Activated effector memory CD4-positive, alpha-beta T cell treated with Interleukin-2 at 50 U/mL for 16 hours (primary cell): ENCODE measurements at places on chromosomes 2 and 18.
A peak's percentile ranks its signal among the peaks of the same experiment; 100 is the strongest.

GRCh38 chr18:14919666-14920065 is 171.7 kb downstream of the ANKRD30B start:
- DNase-seq: no peak

DNA sequence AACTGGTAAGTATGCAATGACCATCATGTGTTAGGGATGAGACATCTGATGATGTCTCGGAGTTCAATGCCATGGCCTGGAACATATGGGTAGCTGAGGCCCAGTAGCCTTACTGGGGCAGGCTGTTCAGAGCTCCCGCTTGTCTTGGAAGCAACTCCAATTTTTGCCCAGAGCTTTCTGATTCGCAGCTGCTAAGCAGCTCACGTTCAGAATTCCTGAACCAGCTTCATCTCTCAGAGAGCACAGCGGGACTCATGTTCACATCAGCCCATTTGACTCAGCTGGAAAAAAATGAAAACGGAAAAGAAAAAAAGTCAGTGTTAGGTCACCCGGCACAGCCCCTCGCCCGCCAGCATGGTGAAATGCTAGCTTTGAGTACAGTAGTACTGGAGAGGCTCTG is 16.8 kb upstream of the LRATD1 start:
- DNase-seq: no peak

DNA sequence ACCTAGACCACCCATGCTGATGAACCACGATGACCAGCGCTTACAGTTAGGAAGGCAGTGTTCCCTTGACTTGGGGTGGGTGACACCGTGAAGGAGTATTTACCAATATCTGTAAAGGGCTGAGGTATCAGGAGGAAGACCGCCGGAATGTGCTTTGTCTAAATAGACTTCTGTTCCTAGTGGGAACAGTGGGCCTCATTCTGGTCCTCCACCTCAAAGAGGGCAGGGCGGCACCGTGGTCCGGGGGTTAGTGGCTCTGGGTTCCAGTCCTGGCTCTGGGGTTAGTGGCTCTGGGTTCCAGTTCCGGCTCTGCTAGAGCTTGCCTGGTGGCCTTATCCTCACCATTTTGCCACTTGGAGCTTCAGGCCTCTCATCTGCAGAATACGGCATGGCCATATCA is 91.6 kb upstream of the SMAD2 start:
- DNase-seq: no peak

DNA sequence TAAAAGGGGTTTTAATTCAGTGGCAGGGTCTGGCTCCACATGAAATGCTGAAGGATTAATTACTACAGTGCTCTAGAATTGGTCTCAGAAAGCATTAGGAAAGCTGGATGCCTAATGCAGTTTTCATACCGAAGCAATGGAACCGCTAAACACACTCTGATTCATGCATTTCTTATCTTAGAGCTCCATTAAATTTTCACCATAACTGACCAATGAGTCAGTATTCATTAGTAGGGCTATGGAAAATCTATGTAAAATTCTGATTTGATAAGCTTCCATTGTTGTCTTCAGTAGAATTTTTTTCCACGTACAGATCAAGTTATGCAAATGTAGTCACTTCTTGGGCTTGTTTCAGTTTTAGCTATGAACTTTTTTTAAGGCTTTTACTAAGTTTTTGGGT is 359.9 kb downstream of the ARHGAP15 start:
- no peak for DNase-seq

DNA sequence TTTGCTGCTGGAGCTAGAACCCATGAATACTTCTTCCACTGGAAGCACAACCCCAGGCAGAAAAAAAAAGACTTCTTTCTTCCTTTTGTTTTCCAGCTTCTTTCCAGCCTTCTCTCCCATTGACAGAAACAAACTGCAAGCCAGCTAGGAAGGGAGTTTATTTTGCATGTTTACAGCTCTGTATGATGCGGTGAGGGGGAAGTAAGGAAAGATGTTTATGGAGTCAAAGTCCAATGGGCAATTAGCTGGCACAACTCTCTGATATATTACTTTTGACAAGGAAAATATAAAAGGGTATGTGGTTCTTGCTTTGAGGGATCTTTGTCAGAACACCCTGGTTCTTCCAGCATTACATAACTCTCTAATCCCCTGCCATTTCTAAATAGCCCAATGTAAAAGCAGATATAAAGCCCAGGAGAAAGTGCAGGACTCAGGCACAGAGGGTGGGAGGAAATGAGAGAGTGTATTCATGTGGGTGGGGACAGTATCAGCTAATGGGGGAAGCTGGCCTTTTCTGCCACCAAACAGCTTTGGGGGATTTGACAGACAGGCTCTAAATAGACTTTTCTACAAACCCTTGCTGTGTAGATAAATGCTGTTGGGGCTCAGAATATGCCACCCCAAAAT is 9.3 kb upstream of the NMS start:
- no peak for DNase-seq

DNA sequence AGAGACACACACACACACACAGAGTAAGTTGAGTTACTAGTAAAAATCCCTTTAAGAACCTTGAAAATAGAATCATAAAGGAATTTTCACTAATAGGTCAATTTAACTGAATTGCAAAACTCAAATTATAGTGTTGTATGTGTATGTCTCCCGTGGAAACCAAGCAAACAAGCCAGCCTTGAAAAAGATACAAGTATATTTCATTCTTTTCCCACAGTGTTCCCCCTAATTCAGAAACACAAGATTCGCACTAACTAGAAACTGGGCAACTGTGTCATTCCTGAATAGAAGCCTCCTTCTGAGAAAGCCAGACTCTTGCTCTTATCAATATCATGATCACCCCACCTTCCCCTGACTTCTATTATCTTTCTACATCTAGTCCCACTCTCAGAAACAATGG is 229.5 kb downstream of the PIEZO2 start:
- no peak for DNase-seq

GRCh38 chr2:177029501-177029900 is 183.1 kb upstream of the HNRNPA3 start:
- no peak for DNase-seq

- DNase-seq: no peak
Measured at GRCh38 chr2:66565291-66565690, 130.4 kb downstream of the MEIS1 start.

GRCh38 chr2:216950547-216950946 is 90.7 kb upstream of the TNP1 start:
- no peak for DNase-seq

GRCh38 chr2:170553748-170554147 is 161.4 kb upstream of the SP5 start:
- no peak for DNase-seq

- DNase-seq: no peak
Measured at GRCh38 chr2:39845460-39846146, 66.5 kb upstream of the THUMPD2 start.

DNA sequence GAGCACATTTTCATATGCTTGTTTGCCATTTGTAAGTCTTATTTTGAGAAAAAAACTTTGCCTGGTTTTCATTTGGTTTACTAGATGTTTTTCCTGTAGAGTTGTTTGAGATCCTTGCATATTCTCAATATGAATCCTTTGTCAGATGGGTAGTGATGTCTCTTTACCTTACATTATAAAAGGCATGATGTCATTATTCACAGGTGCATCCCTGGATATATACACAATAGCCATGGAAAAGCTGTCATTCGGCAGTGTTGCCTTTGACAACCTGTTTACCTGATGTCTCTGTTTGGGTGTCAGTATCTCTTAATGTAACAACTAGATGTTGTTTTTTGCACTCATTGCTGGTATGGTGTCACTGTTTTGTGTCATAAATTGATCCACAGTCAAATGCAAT is 58.8 kb upstream of the MAL start:
- DNase-seq: no peak

DNA sequence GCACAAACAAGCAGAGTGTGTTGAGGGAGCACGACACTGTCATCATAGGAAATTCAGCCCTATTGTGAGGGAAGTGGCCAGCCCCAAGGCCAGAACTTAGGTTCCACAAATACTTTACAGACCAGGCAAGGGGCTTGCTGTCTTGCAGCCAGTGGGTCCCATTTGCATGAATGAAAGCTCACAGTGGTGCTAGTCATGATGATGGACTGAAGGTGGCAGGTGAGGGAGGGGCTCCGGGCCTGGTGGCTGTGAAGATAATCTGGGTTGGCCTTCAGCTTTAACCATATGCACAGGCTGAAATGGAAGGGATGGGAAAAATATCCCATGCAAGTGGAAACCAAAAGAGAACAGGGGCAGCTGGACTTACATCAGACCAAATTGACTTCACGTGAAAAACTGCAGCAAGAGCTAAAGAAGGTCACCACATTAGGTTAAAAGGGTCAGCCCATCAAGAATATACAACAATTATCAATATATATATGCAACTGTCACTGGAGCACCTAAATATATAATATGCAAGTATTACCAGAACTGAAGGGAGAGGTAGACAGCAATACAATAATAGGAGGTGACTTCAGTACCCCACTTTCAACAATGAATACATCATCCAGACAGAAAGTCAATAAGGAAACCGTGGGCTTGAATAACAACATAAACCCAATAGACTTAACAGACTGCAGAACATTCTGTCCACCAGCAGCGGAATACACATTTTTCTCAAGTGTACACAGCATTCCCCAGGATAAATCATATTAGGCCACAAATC is 39.6 kb downstream of the DCDC2C start:
- DNase-seq: no peak

DNA sequence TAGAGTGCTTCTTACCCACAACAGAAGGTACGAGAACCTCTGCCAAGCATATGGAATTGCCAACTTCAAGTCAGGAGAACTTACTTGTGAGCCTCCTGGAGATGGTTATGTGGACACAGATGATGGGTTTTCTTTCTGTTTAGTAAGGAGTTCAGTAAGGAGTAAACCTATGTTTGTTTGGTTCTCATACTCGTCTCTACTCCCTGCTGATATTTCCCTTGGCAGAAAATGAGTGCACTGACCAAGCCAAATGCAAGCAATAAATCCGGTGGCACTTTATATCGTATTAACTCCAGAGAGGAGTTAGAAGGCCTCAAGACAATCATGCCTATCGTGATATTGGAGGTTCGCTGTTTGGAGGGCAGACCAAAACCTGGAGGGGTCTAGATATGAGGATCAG is 83.2 kb upstream of the CYP1B1 start:
- no peak for DNase-seq

DNA sequence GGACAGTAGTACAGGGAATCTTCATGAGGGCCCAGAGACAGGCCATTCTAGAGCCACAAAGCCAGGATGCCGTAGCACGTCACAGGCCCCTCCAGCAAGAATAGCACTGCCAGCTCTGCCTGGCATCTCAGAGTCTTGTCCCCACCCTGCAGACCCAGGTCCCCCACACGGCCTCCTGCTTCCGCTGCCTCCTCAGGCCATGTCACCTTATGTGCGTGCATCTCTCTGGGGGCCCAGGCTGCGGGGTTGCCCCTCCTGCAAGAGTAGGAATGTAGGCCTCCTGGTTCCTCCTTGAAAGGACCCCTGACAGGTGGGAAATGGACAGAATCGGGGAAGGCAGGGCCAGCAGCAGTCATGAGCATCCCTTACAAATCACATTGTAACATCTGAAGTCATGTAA is 49.8 kb downstream of the ADI1 start:
- DNase-seq: no peak

- DNase-seq: no peak
Measured at GRCh38 chr2:219178377-219179175, 501 bp downstream of the RETREG2 start.

DNA sequence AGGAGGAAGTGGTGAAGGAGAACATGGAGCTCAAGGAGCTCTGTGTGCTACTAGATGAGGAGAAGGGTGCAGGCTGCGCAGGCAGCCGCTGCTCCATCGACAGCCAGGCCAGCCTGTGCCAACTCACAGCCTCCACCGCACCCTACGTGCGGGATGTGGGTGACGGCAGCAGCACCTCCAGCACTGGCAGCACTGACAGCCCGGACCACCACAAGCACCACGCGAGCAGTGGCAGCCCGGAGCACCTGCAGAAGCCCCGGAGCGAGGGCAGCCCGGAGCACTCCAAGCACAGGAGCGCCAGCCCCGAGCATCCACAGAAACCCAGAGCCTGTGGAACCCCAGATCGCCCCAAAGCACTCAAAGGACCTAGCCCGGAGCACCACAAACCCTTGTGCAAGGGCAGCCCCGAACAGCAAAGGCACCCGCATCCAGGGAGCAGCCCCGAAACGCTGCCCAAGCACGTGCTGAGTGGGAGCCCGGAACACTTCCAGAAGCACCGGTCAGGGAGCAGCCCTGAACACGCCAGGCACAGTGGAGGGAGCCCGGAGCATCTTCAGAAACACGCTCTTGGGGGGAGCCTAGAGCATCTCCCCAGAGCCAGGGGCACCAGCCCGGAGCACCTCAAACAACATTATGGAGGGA is 9.0 kb downstream of the CCDC85A start:
- no peak for DNase-seq

- peak; percentile 14 for DNase-seq
Measured at GRCh38 chr2:172288603-172289002, 138.8 kb upstream of the ITGA6 start.

- no peak for DNase-seq
Measured at GRCh38 chr18:48621240-48621639, 82.4 kb downstream of the CTIF start.

GRCh38 chr2:8677646-8678592 is 3.9 kb upstream of the ID2 start:
- peak; percentile 27 for DNase-seq

DNA sequence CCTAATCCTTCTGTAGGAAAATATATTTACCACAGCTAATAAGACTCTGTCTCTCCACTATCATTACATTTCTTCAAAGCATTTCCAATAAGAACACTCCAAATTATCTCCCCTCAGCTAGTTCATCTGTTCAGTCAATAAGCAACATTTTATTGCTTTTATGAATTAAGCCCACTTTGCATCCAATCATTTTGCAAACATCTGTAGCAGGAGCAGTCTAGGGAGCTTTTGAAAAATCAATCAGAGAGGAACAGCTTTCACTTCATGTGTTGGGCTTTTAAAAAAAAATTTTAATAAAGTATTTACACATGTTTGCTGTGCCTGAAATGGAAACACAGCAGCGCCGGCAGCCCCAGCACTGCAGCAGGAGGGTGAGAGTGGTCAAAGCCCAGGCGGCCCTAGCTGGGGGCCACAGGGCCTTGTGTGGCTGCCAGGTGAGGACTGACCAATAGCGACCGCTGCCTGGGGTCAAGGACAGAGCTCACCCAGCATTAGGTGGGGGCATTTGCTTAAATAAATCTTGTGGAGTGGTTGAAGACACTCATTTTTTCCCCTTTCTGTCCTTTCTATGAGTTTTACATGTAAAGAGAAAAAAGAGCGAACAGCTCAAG is 250.7 kb downstream of the RNF144A start:
- DNase-seq: no peak

GRCh38 chr18:79582978-79583377 is 96.6 kb upstream of the CTDP1 start:
- no peak for DNase-seq

DNA sequence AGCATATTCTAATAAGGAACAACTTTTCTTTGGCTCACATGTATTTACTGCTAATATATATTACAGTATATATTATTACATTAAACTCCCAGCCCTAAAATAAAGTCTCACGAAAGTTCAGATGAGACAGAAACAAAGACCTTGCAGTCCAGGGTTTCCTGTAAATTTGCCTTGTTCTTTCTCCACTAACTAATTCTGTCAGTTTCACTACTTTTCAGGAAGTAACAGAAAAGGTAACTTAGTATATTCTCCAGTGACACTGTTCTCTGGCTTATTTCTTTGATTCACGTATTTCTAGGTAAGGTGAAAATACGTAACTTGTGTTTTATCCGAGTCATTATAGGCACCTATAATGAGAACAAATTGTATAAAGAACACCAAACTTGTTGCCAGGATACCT is 35.2 kb downstream of the HDLBP start:
- no peak for DNase-seq

GRCh38 chr2:71122387-71123298 is 7.4 kb downstream of the MCEE start:
- no peak for DNase-seq
